ENCODE measurements at places on chromosomes 13 and 19.
A peak's percentile ranks its signal among the peaks of the same experiment; 100 is the strongest.

- DNase-seq: no peak
Measured at GRCh38 chr13:113897966-113898365, 34.1 kb upstream of the GAS6 start.

GRCh38 chr19:4130744-4131438 lies 7.0 kb upstream of the MAP2K2 start:
- no peak for DNase-seq

DNA sequence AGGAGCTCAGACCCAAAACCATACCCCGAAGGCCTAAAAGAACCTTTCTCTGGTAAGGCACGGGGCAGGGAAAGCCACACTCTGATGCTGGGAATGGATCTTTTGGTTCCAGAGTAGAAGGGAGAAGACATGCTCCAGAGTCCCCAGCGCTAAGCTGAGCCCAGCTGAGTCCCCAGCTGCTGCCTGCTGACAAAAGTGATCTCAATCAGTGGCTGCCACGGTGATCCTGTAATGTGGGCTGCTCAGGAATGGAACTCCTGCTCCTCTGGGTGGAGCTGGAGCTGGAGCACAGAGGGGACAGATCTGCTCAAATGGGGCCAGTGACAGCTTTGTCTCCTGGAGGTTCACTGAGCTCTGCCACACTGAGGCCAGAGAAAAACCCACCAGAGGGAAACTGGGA lies 70.5 kb downstream of the MLLT1 start:
- no peak for DNase-seq

GRCh38 chr19:49875857-49876421 lies 1.2 kb downstream of the AKT1S1 start:
- peak; percentile 85 for DNase-seq

DNA sequence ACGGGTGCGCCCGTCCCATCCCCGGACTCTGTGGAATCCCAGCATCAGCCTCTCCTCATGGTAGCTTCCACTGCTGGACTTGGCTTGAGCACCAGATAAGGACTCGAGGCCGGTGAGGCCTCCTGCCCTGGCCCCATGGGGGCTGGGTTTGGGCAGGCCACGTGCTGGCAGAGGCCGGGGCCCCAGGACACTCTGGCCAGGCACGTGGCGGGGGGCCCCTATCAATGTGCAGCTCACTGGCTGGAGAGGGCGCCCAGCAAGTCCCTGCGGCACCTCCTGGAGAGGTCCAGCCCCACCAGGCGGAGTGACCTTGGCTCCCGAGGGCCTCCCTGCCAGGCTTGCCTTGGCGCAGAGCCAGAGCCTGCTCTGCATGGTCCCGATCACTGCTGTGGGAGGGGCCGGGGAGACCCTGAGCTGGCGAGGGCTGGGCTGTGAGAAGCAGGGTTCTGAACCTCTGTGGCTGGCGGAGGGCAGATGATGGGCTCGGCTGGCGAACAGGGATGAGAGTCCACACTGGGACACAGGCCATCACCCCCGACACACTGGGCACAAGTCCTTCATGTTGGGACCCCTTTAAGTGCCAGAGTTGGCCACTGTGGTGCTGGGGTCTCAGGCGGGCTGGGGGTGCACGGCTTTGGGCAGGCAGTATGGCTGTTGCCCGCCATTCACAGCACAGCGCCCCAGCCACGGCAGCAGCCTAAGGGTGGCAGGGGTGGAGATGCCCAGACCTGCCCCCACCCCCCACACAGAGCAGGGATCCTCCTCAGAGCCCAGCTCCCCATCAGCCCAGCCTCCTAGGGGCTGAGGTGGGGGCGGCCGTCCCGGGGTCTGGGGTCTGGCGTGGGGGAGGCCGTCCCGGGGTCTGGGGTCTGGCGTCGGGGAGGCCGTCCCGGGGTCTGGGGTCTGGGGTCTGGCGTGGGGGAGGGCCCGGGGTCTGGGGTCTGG lies 19.1 kb downstream of the CEBPG start:
- DNase-seq: peak; percentile 34

GRCh38 chr13:101919541-101920181 lies 467.2 kb downstream of the ITGBL1 start:
- DNase-seq: peak; percentile 57

DNA sequence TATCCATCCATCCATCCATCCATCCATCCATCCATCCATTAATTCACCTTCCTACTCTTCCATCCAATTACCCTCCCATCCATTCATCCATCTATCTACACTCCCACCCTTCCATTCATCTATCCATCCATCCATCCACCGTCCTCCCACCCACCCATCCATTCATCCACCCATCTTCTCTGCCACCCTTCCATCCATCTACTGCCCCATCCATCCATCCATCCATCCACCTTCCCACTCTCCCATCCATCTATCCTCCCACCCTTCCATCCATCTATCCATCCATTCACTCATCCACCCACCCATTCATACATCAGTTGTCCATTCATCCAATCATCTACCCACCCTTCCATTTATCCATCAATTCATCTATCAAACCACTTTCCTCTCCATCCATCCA lies 54.3 kb downstream of the NWD1 start:
- no peak for DNase-seq

- DNase-seq: no peak
Measured at GRCh38 chr19:5953030-5953589, 24.8 kb downstream of the RANBP3 start.

DNA sequence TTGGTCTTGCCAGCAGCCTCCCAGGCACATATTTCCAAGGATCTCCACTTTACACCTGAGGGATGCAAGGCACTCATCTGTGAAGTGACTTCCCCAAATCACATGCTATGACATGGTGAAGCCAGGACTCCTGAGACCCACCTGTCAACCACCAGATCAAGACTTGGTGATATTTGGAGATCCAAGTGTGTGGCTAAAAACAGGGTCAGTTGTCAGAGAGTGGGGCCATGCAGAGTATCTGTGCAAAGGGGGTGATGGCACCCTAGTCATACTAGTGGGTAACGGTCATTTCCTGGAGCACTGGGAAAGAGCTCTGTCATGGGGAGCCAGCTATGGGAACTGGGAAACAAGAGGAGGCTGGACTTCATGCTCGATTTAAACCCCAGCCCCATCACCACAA lies 218.4 kb upstream of the IRS2 start:
- DNase-seq: no peak

DNA sequence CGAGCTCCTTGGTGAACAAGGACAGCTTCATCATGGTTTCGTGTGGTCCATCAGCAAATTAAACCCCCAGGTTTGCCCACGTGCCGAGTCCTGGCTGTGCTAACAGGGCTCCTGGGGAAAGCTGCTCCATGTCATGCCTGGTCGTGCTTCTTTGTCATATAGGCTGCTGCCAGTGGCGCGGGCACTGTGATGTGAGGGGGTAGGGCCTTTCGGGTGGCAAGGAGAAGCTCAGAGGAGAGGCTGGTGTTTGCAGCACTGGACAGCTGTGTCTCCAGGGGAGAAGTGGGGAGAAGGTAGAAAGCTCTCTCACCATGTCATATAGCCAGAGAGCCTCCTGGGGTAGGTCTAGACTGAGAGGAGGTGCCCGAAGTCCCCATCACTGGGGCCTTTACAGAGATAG lies 13.3 kb downstream of the VSTM2B start:
- no peak for DNase-seq

DNA sequence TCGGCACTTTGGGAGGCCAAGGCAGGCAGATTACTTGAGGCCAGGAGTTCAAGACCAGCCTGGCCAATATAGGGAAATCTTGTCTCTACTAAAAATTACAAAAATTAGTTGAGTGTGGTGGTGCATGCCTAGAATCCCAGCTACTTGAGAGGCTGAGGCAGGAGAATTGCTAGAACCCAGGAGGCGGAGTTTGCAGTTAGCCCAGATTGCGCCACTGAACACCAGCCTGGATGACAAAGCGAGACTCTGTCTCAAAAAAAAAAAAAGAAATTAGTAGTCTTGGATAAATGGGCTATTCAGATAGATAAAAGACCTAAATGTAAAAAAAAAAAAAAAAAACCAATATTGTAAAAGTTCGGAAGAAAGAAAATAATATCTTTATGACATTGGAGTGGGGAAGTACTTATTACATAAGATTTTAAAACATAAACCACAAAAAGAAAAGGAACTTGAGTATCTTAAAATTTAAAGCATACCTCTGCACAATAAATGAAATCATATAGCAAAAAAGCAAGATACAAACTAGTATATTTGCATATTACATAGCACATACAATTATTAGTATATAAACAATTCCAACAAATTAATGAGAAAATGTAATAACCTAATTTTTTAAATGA lies 26.7 kb upstream of the RNASEH2B start:
- no peak for DNase-seq

- no peak for DNase-seq
Measured at GRCh38 chr13:89212186-89212585, 1541.0 kb downstream of the SLITRK5 start.

DNA sequence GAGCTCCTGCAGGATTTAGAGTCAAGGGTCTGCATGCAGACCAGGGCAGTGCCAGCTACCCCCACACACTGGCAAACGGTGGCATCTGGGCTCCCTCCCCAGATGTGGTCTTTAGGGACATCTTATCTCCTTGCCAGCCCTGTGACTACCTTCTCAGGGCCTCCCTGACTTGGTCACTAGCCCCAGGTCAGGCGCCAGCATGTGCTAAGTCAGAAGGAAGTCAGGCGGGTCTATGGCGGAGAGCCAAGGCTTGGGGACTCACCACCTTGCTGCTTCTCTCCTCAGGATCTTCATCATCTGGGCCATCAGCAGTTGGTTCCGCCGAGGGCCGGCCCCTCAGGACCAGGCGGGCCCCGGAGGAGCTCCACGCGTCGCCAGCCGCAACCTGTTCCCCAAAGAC lies 17.6 kb downstream of the CLPTM1 start:
- no peak for DNase-seq

DNA sequence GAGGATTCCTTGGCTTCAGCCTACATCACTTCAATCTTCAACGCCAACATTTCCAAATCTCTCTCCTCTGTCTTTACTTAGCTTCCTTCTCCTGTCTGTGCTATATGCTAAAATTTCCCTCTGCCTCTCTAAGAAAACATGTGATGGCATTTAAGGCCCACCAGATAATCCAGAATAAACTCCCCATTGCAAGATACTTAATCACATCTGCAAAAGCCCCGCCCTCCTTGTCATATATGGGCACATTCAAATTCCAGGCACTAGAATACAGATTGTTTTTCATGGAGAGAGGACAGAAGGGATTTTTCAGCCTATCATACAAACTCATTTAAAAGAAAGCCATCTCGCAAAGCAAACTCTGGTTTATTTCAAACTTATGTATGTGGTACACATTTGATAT lies 16.2 kb downstream of the ARGLU1 start:
- no peak for DNase-seq

GRCh38 chr19:18419699-18420460 lies 682 bp downstream of the SSBP4 start:
- peak; percentile 62 for DNase-seq

DNA sequence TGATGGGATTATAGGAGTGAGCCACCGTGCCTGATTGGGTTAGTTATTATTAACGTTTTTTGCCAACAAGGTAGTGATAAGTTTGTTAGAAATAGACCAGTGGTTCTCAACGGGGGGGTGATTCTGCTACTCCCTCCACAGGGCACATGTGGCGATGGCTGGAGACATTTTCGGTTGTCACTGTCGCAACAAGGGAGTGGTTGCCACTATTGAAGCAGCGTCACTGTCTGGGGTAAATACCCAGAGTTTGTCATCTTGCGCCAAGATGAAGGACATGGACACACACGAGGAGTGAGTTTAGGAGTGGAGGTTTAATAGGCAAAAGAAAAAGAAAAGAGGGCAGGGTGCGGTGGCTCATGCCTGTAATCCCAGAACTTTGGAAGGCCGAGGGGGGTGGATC lies 18.9 kb downstream of the ADGRE3 start:
- no peak for DNase-seq

GRCh38 chr13:109704771-109705635 lies 81.4 kb downstream of the IRS2 start:
- no peak for DNase-seq

- no peak for DNase-seq
Measured at GRCh38 chr13:66424422-66424821, 805.7 kb downstream of the PCDH9 start.

- no peak for DNase-seq
Measured at GRCh38 chr13:100512422-100512821, 76.2 kb downstream of the GGACT start.

- DNase-seq: no peak
Measured at GRCh38 chr13:28822801-28823200, 2.7 kb downstream of the MTUS2 start.

DNA sequence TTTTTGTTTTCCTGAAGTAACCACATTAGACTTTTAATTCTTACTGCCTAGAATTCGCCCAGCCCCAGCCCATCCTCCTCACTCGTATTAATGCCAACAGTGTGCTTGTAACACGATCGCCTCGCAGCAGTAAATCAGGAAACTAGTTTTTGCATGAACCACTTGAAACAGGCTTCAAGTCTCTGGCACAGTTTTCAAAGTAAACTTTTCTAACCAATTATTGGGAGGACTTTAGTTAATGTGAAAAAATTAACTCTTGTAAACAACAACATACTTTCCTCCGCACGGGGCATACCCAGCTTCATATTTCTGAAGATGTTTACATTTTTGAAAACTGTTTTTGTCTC lies 39.2 kb downstream of the TNFRSF19 start:
- peak; percentile 55 for DNase-seq

DNA sequence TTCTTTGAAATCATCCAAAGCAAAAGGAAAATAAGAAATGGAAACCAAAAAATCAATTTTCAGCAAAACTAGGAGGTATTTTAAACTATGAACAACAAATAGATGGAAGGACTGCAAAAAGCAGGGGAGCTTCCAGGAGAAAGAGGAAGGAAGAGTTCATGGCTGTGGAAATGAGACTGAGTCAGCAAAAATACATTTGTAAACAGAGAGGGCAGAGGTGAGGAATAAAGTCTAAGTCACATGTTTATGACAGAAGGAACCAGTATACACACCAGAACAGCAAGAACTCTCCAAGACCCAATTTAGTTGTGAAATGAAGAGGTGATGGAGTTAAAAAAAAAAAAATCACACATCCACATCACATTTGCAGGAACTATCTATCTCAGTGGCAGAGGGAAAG lies 69.6 kb downstream of the RNASEH2B start:
- no peak for DNase-seq

- no peak for DNase-seq
Measured at GRCh38 chr19:50418176-50419021, at the start of gene SPIB. TSS of gene SPIB (plus strand) at chr19:50418938. CDS start at chr19:50418963, 25 bp downstream.

DNA sequence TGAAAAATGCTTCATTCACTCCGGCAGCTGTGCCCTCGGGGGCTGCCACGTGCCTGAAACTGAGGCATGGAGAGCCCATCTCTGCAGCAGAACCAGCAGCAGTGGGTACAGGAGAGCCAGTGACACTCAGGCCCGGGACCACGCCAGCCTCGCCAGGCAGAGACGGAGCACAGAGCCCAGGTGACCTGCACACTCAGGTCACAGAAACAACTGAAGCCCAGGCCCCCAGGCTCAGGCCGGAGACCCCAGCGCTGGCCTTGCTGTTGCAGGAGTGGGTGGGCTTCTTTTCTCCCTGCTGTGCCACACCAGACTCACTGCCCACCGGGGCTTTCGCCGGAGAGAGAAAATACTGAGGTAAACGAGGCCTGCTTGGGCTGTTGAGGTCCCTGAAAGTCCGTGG lies 117.3 kb downstream of the SOX1 start:
- no peak for DNase-seq

- no peak for DNase-seq
Measured at GRCh38 chr13:37766502-37766901, 103.1 kb downstream of the TRPC4 start.

GRCh38 chr13:99220199-99220935 lies 19.7 kb downstream of the UBAC2 start:
- DNase-seq: no peak

- DNase-seq: no peak
Measured at GRCh38 chr19:5148794-5149190, 179.9 kb downstream of the KDM4B start.
